HS-5 (cell line): ENCODE measurements at places on chromosomes 12 and 14.

GRCh38 chr14:70652871-70653270, 11.2 kb downstream of the TTC9 start:
- DNase-seq = no peak

DNA sequence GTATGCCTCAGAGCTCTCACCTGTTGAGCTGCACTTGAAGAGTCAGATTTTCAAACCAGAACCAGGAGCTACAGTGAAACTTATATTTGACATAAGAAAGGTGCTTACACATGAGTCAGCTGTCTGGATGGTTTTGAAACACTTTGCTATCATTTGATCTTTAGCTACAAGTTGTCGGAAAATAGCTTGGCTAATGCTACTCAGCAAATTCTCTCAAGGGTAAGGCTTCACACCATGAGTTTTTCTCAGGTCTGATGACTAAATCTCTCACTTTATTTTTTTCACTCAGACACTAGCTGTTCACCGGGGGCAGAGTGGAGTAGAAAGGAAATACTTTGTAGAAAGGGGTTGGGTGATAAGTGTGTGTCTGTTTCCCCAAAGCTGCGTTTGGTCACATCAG, 171.8 kb downstream of the FLRT2 start:
- DNase-seq = no peak

DNA sequence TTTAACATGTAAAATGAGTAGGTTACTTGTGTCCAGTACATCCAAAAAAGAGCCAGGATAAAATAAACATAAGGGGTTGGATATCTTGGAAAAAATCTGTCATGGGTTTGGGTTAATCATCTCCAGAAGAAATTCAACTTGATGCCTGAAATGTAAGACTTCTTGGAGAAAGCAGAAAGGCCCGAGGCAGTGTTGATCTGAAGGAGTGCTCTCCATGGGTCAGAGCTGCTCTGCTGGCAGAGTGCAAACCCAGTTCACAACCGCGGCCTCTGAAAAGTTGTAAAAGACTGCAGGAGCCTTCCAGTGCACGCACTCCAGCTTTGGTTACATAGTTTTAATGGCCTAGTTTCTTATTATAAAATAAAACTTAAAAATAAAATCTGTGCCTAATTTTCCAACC, 97.3 kb upstream of the ALX1 start:
- DNase-seq = no peak

DNA sequence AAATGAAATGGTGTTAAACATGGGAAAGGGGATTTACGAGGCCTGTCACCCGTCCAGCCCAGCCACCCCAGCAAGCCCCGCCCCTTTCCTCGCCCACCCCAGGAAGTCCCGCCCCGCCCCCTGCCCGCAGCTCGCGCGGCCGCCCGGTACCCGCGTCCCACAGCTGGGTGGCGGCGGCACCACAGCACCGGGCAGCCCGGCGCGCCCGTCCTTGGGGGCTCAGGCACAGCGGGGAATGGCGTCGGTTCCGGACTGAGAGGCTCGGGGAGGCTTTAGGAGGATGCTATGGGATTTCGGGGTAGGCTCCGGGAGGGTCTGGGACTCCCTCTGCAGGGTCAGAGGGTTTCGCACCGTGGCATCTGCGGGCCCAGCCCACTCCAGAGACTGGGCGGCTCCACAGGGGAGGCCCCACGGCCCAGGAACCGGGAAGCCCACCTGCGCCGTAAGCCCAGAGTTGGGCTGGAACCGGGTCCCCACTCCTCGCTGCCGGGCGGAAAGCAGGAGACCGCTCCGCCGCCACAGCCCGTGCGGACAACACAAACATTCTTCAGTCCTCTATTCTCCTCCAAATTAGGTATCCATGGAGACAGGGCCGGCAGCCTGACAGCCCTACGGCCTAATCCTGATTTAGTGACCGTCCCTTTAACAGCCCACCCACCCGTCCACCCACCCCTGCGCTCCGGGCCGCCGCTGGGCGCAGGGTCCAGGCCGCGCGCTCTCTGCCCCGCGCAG, 1.4 kb downstream of the FIGNL2 start:
- no peak for DNase-seq

DNA sequence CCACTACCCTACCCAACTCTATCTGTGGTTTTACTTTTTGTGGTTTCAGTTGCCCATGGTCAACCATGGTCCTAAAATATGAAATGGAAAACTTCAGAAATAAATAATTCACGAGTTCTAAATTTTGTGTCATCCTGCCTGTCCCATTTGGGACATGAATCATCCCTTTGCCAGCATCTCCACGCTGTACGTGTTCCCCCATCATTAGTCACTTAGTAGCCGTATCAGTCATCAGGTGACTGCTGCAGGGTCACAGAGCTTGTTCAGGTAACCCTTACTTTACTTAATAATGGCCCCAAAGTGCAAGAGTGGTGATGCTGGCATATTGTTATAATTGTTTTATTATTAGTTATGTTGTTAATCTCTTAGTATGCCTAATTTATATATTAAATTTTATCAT, 209.9 kb downstream of the ITPR2 start:
- DNase-seq = no peak

DNA sequence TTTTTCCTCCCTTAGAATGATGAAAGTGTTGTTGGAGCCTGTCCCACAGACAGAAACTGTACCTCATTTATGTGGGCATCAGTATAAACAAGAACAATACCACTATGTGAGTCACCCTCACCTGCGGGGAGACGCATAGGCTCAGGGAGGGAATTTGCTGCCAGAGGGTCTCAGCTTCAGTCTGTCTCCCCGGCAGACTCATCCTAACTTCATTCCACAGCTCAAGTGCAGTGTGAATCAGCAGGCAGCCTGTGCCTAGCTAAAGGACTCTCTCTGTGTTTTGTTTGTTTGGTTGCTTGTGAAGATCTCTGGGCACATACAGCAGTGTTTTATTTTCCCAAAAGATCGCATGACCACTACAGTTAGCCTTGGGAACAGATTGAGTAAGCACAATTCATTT, 98.9 kb downstream of the PRKCH start:
- DNase-seq = no peak

DNA sequence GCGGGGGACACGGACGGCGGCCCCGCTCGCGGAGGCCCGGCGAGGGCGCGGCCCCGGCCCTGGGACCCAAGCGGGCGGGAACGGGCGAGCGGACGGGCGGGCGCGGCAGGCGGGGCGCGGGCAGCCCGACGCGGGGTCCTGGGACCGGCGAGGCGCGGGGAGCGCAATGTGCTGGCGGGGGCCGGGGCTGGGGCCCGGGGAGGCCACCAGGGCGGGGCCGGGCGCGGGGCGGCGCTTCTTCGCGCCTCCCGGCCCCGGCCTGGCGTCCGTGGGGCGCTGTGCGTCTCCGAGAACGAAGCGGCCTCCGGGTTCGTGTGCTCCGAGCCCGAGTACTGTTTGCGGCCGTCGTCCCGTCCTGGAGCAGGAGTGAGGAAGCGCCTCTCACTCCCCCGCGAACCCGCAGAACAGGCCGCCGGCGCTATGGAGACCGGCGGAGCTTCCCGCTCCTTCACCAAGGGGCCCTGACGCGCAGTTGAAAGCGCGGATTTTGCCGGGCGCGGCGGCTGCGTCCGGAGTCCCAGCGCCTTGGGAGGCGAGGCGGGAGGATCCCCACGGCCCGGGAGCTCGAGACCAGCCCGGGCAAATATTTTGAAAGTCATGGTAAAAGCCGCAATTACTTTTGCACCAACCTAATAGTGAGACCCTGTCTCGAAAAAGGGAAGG, 420 bp upstream of the ANKLE2 start:
- peak; percentile 53 for DNase-seq

- DNase-seq = no peak
These were observed 201.6 kb upstream of the NUDT4 start for GRCh38 chr12:93176165-93176564.

DNA sequence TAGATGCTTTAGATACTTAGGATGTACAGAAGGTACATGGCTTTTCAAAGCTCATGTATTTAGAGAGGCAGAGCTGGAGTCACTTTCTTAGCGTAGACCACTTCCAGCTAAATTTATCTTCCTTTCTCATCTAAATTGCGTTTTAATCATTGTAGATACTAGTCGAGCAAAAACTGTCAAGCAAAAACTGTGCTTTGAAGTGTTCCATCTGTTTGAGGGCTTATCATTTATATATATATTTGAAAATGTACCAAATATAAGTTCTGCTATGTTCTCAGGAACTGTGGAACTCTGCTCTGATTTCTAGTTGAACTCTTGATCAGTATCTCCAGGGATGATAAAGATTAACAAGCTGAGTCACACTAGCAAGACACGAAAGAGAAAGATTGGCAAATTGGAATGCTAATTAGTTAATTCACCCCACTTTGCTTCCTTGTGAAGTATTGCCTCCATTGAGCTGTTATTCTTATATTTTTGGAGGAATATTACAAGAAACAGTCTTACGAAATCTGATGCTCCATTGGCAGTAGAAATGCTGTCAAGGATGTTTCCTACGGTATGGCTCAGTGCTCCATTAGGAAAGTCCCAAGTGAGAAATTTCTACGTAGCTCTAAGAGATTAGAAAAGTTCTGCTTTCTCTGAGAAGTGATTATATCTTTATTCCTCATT, 310.7 kb downstream of the AEBP2 start:
- DNase-seq = no peak

- no peak for DNase-seq
These were observed 173.2 kb upstream of the MYL2 start for GRCh38 chr12:111093428-111094142.

DNA sequence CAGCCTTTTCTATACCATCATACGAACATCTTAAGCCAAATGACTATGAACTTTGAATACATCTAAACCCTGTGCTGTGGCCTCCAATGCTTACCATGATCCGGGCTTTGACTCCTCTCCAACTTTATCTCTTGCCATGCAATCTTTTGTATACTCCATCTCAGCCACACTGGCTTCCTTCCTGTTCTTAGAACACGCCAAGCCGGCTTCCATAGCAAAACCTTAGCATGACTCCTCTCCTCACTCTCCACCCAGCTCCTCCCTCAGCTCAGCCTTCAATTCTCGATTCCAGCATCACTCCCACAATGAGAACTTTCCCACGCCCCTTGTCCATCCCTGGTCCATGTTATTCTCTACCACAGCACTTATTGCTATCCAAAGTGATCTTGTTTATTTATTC, 228.3 kb downstream of the NTF3 start:
- DNase-seq = no peak

- no peak for DNase-seq
These were observed 11.7 kb downstream of the ITPR2 start for GRCh38 chr12:26821212-26821701.

GRCh38 chr12:105341010-105341409, 10.5 kb downstream of the C12orf75 start:
- DNase-seq = no peak

DNA sequence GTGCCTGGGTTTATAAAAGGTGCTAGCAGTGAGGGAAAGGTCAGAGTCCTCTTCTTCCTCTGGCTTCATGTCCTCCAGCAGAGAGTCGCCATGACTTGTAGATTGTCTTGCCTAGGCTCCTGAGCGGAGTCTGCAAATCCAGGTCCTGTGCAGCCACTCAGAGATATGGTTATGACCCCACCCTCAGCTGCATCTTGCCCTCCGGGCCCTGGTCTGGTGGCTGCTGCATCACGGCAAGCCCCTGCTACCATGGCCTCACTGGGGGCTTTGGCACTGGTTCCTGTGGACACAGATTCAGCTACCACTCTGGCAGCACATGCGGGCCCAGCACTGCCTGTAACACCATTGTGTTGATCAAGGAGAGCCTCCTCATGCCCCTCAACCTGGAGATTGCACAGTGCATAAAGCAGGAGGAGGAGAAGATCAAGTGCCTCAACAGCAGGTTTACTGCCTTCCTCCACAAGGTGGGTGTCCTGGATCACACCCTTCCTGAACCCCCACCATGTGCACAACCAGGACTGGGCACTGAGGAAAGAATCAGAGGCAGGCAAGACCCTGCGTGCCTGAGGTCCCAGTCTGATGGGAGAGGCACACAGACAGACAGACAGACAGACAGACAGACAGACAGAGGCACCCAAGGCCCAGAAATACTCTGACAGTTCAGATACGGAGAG, 10.5 kb upstream of the KRT86 start:
- no peak for DNase-seq

GRCh38 chr14:35406506-35407305, 2.2 kb upstream of the NFKBIA start:
- DNase-seq = peak; percentile 39

GRCh38 chr14:58298477-58299400, at the start of gene ARID4A:
ARID4A (plus strand) TSS chr14:58298555; CDS start chr14:58299855, 1,300 bp downstream.
- no peak for DNase-seq

- DNase-seq = no peak
These were observed 1077.6 kb downstream of the GALC start for GRCh38 chr14:86915406-86915805.

DNA sequence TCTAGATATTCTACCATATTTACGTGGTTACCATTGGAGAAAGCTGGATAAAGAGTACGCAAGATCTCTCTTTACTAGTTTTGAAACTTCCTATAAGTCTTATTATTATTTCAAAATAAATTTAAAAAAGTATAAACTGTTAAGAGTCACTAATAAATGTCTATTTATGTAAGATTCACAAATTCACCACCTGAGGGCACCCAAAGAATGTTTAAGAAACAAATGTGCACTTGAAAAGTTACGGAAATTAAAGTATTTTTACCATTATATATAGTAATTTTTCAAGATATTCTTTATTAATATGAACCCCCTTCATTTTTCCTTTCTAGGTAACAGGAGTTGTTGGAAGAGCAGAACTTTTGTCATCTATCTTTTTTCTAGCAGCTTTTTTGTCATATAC, 11.9 kb downstream of the TMTC3 start:
- no peak for DNase-seq

- no peak for DNase-seq
These were observed 9.5 kb upstream of the NR4A1 start for GRCh38 chr12:52041695-52042123.

GRCh38 chr14:49287004-49287403, 299.2 kb downstream of the RPS29 start:
- DNase-seq = no peak

DNA sequence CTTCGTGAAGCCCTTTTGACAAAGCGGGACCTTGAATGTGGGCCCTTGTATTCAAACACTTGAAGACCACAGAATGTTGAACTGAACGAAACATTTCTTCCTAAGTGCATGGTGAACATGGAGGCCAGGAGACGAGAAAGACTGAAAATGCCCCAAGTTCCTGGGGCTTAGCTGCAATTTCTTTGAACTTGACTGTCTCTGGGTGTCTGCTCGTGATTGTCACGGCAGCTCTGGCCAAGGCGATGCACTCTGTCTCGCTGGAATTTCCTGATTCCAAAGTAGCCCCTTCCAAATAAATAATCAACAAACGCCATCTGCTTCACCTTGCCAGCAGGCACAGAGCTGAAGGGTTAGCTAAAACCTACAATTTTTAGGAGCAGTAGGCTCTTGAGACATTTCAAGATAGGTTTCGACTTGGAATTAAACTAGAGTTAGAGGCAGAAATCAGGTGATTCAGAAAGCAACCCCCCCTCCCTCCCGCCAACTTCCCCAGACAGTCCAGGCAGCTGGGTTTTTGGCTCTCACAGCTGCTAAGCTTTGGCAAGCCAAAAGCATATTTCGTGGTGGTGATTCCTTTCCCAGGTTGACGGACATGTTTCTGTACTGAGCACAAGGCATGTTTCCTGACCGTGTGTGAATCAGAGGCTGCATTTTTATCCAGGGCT, 13.5 kb upstream of the IRF2BPL start:
- DNase-seq = no peak

GRCh38 chr12:46217541-46218321, 51.1 kb downstream of the SLC38A1 start:
- no peak for DNase-seq
